ENCODE measurements at places on chromosomes 6 and 20.

DNA sequence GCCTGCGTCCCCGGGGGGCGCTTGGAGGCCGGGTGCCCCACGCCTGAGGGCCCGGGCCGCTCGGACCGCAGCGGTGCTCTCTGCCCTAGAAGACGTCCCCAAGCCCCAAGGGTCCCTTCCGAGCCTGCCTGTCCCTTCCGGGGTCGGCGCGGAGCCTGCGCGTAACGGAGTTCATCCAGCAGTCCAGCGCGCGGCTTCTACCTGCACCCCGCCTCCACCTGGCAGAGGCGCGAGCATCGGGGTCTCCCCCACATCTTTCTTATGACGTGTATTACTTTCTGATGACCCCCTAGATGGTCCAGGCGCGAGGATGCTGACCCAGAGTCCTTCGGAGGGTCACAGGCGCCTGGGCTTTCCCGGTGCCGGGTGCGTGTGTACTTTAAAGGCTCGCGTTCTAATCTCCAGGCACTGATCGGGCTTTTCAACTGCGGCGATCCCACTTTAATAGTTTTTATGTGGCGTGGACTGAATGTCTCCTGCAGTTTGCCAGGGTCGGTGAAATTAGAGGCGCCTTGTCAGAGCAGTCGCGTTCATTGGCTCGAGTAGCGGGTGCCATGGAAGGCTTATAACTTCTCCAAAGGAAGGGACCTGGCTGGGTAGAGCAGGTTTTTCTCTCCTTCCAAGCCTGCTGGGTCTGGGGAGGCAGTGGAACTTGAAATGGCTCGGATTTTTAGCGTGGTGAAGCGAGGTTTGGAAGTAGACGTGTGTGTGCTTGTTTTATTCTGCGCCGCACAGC is 912 bp downstream of the EYA4 start:
- DNase-seq: no peak

DNA sequence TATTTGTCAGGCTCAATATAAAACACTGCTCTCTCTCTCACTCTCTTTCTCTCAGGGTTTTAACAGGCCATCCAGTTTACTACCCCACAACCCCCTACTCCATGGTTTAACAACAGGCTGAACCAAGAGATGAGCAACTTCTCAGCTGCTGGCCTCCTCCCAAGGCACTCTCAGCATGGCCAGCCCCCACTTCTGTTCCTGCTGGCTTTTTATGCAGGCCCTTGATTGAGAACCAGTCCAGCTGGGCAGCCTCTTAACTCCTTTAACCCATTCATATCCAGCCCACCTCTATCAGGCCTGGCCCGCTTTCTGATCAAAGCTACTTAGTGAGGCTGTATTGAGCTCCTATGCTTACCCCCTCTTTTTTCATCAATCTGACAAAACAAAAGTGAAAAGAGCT is 346.8 kb upstream of the POU3F2 start:
- no peak for DNase-seq

GRCh38 chr6:135114355-135115145 is 59.9 kb upstream of the HBS1L start:
- DNase-seq: peak; percentile 27

DNA sequence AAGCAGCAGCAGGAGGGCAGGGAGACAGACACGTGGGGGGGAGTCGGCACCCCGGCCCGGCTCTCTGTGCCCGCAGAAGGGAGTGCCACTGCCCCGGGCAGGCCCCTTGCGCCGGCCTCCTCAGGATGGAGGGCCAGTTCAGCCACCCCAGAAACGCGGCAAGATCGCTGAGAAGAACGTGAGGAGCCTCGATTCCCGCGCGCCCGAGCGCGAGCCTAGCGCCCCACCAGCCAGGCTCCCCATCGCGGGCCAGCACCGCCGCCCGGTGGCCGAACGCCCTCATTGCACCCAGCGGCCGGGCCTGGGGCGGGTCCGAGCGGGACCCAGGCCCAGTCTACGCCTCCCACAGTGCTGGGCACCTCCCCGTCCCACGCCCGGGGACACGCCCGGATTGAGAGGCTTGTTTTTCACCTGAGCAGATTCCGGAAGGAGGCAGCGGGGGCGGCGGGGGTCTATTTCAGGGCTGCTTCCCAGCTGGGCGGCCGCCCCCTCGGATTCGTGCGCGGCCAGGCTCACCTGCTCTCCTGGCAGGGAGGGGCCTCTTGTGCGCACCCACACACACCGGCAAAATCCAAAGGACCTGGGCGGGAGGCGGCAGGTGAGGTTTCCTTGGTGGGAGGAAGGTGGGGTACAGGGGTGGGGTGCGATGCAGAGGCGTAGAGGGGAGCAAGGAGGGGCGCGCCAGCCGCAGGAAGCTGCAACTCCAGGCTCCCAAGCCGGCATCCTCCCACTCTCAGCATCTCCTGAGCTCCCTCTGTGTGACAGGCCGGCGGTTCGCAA is 9.0 kb upstream of the GRM4 start:
- DNase-seq: peak; percentile 85

GRCh38 chr6:106729841-106730240 is 100.5 kb downstream of the QRSL1 start:
- no peak for DNase-seq

GRCh38 chr6:157244175-157244574 is 79.1 kb downstream of the TMEM242 start:
- no peak for DNase-seq

GRCh38 chr6:88775866-88776571 is 187.4 kb downstream of the RNGTT start:
- no peak for DNase-seq

DNA sequence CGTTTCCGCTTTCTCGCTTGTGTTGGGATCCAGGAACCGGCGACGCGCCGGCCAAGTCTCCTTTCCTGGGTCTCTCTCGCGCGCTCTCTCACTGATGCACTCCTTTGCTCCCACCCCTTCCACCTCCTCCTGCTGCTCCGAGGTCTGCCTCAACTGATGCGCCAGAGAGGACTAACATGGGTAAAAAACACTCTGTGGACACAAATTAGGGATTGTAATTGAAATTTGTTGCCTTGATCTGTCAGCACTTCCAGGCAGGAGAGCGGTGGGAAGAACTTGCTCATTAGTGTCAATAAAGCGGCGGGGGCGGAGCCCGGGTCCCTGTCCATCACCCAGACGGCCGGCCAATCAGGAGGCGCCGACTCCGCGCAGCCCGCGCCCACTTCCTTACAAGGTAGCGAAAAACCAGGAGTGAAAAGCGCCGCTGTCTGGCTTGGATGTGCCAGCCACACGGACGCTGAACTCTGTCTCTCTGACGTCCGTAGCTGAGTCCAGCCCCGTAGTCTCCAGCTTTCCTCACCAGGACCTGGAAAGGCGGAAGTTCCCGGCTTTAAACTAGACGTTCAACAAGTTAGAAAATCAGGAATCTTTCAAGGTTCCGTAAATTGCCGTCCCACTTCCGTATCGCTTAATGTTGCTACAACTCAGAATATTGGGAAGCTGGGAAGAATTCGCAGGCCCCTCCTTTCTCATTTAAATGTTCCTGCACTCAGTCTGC is at the start of gene TBX18:
TBX18 (minus strand) TSS at position 267 of the 718 bp plus-strand sequence. CDS start 417 bp downstream, outside the sequence.
- no peak for DNase-seq

DNA sequence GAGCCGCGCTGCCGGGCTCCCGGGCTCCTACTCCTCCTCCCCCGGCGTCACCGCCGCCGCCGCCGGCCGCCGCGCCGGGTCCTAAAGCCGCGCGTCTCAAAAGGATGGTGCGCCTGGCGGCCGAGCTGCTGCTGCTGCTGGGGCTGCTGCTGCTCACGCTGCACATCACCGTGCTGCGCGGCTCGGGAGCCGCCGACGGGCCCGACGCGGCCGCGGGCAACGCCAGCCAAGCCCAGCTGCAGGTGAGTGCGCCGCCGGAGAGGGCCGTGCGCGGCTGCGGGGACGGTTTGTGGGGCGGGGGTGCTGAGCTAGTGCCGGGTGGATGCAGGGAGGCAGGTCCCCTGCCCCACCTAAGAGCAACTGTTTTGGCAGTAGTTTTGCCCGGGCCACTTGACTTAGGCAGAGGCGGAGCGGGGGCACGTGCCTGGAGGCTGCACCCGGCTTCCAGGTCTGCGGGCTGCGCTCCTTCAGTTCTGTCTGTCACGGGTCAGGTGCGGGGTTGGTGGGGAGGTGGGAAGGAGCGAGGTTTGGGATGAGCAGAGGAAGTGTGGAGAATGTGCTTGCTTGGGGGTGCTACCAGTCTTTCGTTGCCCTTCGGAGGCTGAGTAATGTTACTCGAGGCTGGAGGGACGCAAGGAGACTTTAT is 722 bp downstream of the ISM1 start:
- DNase-seq: no peak

- DNase-seq: no peak
Observed at GRCh38 chr6:107060704-107061103, 32.7 kb downstream of the MTRES1 start.

DNA sequence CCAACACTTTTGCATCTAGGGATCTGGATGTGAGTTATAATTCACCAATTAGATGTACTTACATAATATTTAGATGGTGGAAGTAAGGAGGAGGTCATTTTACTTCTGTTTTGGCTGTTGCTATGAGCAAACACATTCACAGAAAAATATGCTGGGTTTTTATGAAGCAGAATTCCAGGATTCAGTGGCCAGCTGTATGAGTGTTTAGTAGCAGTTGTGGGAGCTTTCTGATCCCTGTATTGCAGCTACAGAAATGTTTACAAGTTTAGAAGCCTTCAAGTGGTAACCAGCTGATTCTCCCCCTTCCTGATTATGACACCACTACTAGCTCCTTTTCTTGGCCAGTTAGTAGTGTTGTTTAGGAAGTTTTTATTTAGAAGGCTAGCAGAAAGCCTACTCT is 177.0 kb downstream of the TENT5A start:
- DNase-seq: no peak

DNA sequence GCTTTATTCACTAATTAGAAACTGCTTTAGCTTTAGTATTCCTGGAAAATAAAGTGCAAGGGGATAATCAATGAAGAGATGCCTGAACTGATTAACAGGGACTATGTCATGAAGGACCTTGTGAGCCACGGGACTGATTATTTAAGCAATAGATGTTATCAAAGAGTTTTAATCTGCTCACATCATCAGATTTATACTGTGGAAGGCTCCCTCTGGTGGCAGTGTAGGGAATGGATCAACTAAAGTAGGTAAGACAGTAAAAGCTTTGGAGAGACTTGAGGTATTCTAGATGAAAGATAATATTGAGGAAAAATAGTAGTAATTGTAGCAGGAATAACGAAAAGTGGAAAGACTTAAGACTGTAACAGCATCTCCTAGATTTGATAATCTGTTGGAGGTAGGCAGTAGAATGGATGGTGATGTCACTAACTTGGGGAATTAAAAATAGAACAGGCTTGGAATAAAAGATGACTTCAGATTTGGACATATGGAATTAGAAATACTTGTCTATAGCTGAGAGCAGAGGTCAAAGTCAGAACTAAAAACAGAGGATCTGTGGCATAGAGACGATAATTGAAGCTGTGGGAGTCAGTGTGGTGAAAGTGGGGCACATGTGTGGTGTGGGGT is 80.3 kb upstream of the HTR1E start:
- peak; percentile 78 for DNase-seq

DNA sequence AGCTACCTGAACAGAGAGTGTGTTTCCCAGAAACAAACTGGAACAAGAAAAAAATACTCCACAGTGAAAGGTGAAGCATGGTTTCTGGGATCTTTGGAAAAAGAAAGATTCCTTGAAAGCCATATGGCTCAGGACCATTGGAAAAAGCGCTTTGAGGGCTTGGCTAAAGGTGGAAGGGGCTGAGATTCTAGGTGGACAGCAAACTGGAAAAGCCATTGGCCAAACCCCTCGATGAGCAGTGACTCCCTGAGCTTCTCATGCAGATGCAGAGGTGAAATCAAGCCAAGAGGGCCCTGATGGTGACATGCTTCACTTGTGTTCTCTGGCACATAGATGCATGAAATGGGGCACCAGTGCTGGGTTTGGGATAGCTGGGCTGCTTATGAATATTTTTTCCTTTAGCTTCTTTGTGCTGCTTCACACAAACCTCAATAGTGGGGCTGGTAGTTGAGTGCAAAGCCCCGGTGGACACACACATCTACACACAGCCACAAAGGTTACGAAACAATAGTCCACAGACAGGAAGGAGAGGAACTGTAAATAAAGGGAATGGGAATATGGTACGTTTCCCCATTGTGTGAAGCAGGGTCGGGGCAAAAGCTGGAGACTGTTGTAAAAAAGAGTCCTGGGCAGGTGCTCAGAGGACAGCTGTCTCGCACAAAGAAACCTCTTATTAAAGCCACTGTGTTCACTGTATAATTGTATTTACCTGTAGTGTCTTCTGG is 117.8 kb downstream of the FOXA2 start:
- DNase-seq: no peak

DNA sequence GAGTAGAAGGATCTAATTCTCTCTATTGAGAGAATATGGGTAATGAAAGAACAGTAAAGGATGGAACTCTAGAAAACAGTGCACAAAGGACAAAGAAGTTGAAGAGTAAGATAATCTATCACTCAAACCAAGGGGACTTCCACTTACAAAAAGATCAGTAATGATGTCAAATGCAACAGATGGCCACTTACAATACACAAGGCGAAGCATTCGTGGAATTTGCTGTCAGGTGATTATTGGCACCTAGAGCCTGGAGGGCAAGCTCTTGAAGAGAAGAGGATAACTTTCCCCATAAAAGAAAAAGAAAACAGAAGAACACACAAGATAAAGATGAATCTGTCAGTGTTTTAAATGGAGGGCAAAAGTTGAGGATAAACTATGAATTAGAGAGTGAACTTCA is 256.0 kb upstream of the TCF21 start:
- no peak for DNase-seq

GRCh38 chr6:154156135-154156896 is 117.3 kb downstream of the OPRM1 start:
- DNase-seq: peak; percentile 66

GRCh38 chr6:28335564-28336283 is at the start of gene ZSCAN31:
Gene ZSCAN31 (minus strand): TSS chr6:28336148. CDS start chr6:28329683, 6,465 bp downstream.
- DNase-seq: peak; percentile 91

DNA sequence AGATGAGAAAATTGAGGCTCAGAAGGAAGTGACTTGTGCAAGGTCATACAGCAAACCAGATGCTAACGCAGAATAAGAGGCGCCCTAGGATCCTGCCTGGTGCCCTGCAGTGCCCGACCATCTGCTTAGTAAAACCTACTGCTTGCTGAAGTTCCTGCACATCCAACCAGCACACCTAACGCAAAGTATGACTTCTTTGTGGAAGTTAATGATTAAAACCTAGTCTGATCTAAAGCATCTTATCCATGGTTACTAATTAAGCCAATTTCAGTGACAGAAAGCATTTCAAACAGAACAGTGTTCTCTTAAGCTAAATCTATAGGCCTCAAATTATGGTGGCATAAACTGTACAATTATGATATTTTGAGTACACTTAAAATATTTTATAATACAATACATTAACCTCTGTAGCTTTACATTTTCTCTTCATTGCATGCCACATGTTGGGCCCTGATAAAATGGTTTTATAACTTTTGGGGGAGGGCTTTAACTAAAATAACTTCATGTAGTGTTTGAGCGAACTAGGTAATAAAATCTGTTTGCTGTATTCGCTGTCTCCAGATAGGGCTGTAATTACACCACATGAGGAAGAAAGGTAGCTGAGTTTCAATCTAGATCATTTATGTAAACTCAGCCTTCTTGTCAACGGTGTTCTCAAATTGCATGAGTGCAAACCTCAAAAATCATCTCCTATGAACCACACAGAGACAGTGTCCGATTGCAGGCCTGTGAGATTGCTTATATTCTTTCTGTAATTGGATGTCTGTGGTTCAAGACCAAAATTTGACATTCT is 37.5 kb upstream of the BEND3 start:
- DNase-seq: no peak

GRCh38 chr6:22068561-22069305 is 228.1 kb downstream of the PRL start:
- no peak for DNase-seq

- peak; percentile 88 for DNase-seq
Observed at GRCh38 chr6:28953039-28953584, 29.3 kb upstream of the TRIM27 start.

Measured in Karpas-422 (cell line).